ENCODE measurements at places on chromosomes 1 and 21.

DNA sequence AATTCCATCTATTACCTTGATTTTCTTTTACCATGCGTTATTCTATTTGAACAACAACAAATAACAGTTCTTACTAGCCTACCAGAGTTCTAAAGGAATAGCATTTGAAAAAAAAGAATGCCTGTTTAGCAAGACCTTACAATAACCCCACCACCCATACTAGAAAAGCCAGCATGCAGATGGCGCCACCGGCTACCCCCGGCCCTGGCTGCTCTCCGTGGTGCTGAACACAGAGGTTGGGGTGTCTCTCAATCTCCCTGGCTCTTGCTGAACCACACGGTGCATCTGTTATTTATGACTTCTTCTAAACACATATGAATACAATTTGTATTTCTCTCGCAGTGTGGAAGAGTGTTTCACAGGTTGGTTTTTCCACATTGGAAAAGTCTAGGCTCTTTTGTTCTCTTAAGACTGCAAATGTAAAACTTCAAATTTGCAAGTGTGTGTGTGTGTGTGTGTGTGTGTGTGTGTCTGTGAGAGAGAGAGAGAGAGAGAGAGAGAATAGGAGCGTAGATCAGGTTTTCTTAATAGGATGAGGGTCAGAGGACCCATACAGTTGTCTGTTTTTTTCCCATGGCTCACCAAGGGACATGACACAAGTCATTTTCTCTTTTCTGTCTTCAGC lies 13.6 kb downstream of the GRIK3 start:
- no peak for ATAC-seq

GRCh38 chr1:59100708-59101374 lies 196.1 kb upstream of the FGGY start:
- ATAC-seq: no peak

DNA sequence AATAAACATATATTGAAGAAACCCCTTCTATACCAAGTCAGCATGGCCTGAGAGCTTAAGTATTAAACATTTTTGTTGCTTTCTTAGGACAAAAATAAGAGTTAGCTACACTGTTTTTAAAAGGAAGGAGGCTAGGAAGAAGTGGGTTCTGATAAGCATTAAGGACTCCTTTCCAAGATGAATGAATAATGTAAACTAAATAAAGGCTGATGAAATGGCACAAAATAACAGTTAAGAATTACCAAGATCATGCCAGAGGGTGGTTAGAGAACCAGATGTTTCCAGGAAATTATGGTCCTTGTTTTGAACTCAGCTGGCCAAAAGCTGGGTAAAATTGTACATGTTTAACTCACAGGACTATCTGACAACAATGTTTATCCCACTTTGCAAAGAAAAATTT lies 114.1 kb upstream of the ETS2 start:
- no peak for ATAC-seq

- no peak for ATAC-seq
These were observed 10.4 kb upstream of the CHIA start for GRCh38 chr1:111280267-111280666.

DNA sequence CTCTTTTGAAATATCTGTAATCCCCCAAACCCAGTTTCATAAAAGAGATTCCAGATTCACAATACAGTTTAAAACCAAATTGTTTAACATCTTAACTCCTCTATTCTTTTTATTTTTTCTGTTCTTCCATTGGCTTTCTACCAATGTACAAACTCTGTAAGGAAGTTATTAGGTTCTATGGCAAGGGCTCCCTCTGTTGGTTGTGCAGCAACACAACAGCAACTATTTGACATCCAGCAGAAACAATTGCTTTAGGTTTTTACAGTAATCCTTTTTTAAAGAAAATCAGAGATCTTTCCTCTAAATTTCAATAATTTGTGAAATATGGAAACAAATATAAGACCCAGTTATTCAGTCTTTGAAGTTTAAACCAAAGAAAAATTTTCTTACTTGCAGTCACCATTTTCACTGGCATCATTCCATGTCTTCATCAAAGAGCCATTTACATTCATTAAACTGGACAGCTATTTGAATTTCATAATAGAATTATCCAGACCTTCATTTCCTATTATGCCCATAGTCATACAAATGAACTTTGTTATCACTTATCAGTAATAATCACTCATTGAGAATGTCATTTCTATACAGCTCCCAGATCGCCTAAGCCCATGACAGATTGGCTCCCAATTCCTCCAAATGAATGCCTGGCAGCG lies 46.5 kb upstream of the RNF11 start:
- no peak for ATAC-seq

GRCh38 chr1:89989799-89990198 lies 5.1 kb upstream of the ZNF326 start:
- ATAC-seq: no peak

- ATAC-seq: no peak
These were observed 50.0 kb upstream of the IGSF21 start for GRCh38 chr1:18057623-18058022.

DNA sequence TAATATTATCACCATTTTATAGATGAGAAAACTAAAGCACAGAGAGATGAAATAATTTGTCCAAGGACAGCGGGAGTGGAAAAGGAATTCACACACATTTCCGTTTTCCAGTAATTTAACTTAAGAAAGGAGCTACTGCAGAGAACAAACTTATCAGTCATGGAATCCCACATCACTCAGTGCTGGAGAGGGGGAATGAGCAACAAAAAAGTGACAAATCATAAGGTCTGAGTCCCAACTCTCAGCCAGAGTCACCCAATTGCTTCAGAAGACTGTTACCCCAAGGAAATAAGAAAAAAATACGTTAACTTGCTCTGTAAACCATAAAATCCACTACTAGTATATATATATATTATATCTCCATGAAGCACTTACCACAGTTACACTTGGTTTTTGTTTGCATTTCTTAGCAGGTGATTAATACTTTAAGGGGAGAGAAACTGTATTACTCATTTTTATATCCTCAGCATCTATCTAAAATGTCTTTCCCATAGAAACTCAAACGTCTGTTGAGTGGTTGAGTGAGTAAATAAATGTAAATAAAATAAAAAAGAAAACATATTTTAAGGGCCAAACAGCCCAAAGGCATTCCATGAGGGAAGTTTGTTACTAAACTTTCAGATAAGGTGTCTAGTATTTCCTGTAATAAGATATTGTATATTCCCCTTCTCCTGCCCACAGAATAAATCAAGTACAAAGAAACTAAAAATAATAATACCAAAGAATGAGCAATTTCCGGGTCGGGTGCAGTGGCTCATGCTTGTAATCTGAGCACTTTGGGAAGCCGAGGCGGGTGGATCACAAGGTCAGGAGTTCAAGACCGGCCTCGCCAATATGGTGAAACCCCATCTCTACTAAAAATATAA lies 76.8 kb downstream of the SLC45A1 start:
- ATAC-seq: peak; percentile 38

DNA sequence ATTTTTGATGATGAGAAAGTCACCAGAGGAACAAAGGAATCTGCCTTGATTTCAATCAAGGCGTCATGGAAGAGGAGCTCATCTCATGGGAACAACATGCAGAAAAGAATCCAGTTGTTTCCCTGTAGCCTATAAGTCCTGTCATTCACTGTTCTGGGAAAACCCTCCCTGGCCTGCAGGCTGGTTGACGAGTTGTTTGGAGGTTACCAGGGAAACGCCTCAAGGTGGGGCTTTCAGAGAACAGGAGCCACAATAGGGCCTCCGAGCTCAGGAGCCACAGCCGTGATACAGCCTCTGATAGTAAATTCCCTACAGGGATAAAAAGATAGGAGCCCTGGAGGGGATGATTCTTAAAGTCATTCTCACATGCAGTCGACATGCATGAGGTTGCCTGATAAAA lies 135.2 kb downstream of the PSMG1 start:
- no peak for ATAC-seq

DNA sequence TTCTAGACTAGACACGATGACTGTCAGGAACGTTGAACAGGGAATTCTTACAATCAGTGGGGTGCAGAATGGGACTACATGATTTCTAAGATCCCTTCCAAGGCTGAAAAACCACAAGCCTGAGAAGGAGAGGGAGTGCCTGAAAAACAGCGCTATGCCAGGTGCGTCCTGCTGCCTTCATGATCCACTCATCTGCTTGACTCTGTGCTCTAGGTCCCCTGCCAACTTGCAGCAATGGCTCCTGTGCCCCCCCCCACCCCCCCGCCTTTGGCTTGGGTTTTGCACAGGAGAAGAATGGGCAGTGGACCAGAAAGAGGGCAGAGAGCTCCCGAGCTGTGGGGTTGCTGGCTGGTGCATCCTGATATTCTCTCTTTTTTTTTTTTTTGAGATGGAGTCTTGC lies 5.9 kb downstream of the SLC2A7 start:
- no peak for ATAC-seq

GRCh38 chr1:225877580-225877979 lies 4.6 kb downstream of the TMEM63A start:
- ATAC-seq: no peak

DNA sequence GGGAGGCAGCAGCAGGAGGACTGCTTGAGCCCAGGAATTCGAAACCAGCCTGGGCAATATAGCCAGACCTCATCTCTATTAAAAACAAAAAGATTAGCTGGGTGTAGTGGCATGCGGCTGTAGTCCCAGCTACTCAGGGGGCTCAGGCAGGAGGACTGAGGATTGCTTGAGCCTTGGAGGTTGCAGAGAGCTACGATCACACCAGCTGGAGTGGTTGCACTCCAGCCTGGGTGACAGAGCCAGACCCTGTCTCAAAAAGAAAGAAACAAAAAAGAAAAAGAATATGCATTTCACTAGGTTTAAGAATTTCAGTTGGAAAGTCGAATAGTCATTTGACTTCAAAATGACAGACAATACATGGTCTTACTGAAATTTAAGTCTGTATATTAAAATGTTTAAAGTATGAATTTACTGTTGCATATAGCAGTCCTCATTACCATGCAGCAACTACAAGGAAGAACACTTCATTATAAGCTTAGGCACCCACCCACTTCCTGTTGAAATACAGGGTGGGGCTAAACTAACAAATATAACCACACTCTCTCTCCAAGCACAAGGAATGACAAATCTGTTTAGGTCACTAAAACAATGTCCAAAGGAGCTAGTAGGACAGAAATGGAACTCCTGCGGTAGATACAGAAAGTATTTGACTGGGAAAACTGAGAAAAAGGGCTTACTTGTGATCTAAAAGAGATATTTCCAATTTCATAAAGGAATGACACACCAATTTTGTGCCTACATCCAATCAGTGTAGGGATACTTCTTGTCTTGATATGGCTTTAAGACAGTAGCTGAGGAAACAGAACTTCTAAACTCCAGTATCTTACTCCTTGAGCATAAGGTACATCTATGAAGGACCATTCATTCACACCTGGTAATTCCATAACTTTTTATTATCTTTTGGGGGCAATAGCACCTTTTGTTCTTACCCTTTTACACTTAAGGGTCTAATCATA lies 44.1 kb downstream of the GPR3 start:
- peak; percentile 74 for ATAC-seq

DNA sequence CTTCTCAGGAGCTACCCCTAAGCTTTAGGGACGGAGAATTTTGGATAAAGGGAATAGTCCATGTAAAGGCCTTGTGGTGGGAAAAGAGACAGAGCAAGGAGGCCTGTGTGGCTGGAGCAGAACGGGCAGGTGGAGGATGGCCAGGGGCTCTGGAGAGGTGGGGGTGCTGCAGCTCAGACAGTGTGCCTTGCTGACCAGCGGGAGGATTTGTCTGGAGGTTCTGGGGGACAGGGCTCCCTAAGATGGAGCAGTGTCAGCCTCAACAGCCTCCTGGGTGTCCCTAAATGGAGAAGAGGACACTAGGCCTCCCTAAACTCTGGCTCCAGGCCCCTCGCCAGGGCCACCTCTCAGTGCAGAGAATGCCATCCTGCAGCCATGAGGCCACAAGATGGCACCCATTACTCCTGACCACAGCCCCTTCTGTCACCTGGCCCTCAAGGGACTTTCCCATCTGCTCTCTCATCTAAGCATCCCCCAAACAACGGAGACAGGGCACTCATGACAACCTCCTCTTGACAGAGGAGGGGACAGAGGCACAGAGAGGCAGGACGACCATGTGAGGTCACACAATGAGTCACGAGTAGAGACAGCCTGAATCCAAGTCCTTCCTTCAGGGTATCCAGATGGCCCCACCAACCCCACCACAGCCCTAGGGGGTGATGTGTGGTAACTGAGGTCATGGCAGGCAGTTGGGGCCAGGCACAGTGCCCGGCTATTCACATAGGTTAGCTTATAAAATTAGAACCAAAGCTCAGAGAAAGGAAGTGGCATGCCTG lies 94.7 kb downstream of the DMRTB1 start:
- peak; percentile 55 for ATAC-seq

DNA sequence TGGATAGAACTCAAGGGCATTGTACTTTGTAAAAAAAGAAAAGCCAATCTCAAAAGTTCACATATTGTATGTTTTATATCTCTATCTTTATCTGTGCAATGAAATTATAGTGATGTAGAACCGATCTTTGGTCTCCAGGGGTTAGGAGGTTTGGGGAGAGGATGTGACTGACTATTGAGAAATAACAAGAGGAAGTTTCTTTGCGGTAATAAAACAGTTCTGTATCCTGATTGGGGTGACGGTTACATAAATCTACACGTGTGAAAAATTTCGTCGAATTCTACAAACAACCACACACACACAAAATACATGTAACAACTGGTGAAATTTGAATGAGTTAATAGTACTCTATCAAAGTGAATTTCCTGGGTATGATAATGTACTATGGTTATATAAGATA lies 10.6 kb upstream of the OR2T33 start:
- no peak for ATAC-seq

GRCh38 chr1:18800258-18800657 lies 59.2 kb downstream of the TAS1R2 start:
- ATAC-seq: no peak

DNA sequence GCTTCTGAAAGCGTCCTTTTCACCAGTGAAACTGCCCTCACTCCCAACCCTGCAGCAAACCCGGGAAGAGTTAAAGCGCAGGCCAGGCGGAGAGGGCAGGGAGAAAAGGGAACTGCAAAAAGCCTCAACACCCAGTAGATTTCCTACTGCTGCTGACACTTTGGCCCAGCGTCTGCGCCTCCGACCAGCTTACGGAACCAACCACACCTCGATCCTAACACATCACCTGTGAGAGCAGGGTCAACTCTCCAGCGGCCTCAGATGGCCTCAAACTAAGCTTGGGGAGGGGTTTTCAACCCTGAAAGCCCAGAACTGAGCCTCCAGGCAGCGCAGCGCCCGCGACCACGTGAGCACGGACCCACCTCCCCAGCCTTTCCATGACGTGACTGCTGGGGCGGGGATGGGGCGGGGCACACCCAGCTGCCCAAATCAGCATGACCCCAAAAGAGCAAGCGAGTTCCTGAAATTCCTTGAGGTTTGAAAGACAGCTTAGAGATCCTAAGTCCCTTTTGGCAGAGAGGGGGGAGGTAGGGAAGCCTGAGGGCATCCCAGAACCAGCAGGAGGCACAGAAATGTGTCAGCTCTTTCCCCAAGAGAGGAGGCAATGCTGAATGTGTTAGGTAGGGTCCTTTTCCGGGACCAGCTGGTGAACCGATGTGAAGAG lies 59.1 kb downstream of the ITPKB start:
- ATAC-seq: peak; percentile 48

GRCh38 chr1:169161496-169162194 lies 55.2 kb downstream of the ATP1B1 start:
- ATAC-seq: no peak

- no peak for ATAC-seq
These were observed 18.5 kb upstream of the LRRC53 start for GRCh38 chr1:74530892-74531291.
